ENCODE measurements at places on chromosomes 5 and 9.

DNA sequence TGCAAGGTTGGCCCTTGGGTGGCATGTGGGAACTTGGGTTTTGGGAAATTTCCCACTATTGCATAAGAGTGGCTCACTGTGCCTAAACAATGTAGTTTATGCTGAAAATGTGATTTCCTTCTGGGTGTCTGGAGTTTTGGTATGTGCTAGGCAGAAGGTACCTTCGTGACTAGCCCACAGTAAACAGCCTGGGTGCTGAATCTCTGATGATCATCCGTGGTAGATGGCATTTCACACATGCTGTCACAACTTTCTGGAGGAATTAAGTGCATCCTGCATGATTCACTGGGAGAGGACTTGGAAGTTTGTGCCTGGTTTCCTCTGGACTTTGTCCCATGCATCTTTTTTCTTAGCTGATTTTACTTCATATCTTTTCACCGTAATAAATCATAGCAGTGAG lies 64.5 kb downstream of the LNPEP start:
- DNase-seq: no peak

- no peak for DNase-seq
Measured at GRCh38 chr5:75611311-75612225, at the start of gene ANKDD1B. Gene ANKDD1B, plus strand, starts transcription at chr5:75611453. Its CDS starts 182 bp downstream, at chr5:75611635.

DNA sequence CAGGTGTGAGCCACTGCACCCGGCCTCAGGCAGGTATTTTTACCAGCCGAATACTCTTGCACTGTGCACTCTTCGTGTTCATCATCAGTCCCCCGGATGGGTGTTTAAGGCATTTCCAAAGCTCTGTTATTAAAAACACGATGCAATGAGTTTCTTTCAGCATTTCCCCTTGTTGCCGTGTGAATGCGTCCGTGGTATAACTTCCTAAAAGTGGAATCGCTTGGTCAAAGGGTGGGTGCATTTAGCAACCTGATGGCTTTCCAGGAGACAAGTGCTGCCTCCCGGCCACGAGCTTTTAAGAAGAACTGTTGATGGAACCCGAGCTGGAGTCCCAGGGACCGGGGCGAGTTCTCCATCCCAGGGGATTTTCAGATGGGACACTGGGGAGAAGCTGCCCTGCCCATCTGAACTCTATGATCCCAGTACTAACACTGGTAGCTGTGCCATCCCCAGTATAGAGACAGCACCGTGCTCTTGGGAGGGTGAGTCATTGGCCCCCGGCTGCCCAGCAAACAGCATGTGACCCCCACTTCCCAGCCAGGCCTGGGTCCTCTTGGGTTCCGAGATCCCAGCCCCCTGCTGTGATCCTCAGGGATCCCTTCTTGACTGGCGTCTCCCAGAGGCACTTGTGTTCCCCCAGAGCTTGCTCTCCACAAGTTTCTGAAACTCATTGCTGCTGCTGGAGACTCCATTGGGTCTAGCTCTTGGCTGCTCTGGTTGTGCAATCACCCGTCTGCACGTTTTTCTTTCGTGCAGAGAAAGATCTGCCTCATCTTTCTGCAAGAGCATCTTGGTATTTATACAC lies 169.5 kb upstream of the IER5L start:
- no peak for DNase-seq

DNA sequence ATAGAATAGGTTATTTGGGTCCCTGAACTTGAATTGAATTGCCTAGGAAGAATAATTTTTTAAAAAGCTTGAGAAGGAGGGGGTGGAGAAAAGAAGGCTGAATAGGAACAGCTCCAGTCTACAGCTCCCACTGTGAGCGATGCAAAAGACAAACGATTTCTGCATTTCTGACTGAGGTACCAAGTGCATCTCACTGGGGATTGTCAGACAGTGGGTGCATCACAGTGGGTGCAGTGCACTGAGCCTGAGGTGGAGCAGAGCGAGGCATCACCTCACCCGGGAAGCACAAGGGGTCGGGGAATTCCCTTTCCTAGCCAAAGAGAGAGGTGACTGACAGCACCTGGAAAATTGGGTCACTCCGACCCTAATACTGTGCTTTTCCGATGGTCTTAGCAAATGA lies 782.2 kb upstream of the RGMB start:
- DNase-seq: no peak

GRCh38 chr5:10849278-10849677 lies 88.2 kb upstream of the DAP start:
- no peak for DNase-seq

- no peak for DNase-seq
Measured at GRCh38 chr5:763397-763796, 21.1 kb downstream of the ZDHHC11B start.

DNA sequence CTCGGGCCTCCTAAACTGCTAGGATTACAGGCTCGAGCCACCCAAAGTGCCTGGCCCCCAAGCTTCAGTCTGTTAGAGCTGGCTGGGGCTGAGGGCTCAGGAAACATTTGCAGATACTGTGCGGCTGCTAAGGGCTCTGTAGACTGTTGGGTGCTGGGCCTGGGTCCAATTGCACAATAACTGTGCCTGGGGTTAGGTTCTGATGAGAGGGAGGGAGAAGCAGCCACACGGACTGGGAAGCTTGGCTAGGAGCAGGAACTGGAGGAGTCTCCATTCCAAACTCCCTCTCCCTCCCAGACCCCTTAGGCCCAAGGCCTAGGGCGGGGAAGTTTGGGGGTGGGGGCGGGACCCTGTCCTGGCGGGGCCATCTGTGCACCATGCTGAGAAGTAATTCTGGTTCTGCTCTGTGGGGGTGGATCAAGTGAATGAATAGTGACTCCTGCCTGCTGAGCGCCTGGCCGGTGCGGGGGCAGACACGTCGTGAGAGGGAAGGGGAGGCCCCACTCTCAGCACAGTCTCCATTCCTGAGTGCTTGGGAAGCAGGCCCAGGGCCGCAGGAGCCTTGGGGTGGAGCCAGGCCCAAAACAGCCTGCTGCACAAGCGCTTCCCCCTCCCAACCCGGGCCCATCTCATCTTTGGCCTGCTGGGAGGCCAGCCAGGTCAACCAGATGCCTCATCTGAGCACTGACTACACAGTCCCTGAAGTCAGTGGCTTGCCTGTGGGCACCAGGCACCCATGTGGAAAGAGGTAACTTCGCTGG lies 1.5 kb downstream of the ASS1 start:
- no peak for DNase-seq

GRCh38 chr5:9209846-9210492 lies 335.9 kb downstream of the SEMA5A start:
- DNase-seq: no peak

DNA sequence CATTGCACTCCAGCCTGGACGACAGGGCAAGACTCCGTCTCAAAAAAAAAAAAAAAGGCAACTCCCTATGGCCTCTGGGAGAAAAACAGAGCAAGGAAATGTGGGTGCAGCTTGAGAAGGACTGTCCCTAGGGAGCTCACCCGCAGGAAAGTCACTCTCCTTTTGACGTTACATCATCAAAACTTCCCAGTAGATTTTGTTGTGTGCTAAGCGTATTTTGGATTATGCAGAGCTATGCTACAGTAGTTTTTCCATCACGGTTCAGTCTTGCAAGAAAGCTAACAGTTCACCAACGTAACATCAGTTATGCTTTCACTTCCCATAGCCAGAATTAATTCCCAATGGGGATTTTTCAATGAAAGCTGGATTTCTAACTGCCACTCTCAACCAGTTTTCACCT lies 138.8 kb downstream of the HSD17B3 start:
- no peak for DNase-seq
